ENCODE measurements at places on chromosomes 3 and 15. TPM values are rescaled to one million over a fixed set of nuclear protein-coding genes. Genes with fewer than 3 reads are reported as not detected.

GRCh38 chr3:113225286-113225685 is 13.9 kb downstream of the BOC start:
- no peak overlapping the region for H3K4me3 ChIP-seq
- DNase-seq: no peak
- no peak overlapping the region for H3K27ac ChIP-seq

- peak overlapping the region; percentile 69 for H3K4me3 ChIP-seq
- H3K27ac ChIP-seq: peak overlapping the region; percentile 62
- peaks cover 43% of the 10 kb centered on the region for H3K4me1 ChIP-seq
- H3K27me3 ChIP-seq: no peaks in the 10 kb centered on the region
- peak; percentile 80 for DNase-seq
- no peaks in the 10 kb centered on the region for H3K36me3 ChIP-seq
Observed at GRCh38 chr3:33658991-33659848, 58.8 kb downstream of the CLASP2 start.

GRCh38 chr3:95311272-95311671 is 1248.4 kb downstream of the NSUN3 start:
- no peaks in the 10 kb centered on the region for H3K27me3 ChIP-seq
- no peak overlapping the region for H3K27ac ChIP-seq
- H3K4me3 ChIP-seq: no peak overlapping the region
- no peaks in the 10 kb centered on the region for H3K36me3 ChIP-seq
- DNase-seq: no peak
- H3K4me1 ChIP-seq: no peaks in the 10 kb centered on the region

DNA sequence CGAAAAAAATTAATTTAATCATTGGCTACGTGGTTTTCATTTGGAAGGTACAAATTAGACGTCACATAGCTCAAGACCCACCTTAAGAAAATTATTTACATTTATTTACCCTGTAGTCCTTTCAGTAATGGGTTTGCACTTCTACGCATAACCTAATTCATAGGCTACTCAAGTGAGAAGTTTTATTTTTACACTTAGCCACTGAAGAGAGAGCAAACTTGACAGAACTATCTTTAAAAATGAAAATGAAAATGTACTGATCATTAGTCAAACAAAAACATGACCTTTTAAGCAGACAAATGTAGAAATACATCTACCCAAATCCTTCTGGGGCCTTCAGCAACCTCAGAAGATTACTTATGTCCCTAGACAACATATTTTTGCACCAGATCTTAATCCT is 269.4 kb upstream of the TTC14 start:
- no peaks in the 10 kb centered on the region for H3K36me3 ChIP-seq
- no peak overlapping the region for H3K27ac ChIP-seq
- no peaks in the 10 kb centered on the region for H3K4me1 ChIP-seq
- H3K27me3 ChIP-seq: no peaks in the 10 kb centered on the region
- no peak for DNase-seq
- H3K4me3 ChIP-seq: no peak overlapping the region

GRCh38 chr15:74369756-74370155 is 2.3 kb upstream of the CYP11A1 start:
- H3K4me1 ChIP-seq: 0 out of 2 replicates have a peak, but pooled peaks cover 3% of the 10 kb centered on the region
- no peaks in the 10 kb centered on the region for H3K36me3 ChIP-seq
- no peaks in the 10 kb centered on the region for H3K27me3 ChIP-seq
- no peak for DNase-seq
- no peak overlapping the region for H3K4me3 ChIP-seq

GRCh38 chr3:48013288-48013980 is 2.8 kb downstream of the MAP4 start:
- peak overlapping the region; percentile 49 for H3K27ac ChIP-seq
- peaks cover 63% of the 10 kb centered on the region for H3K4me1 ChIP-seq
- no peaks in the 10 kb centered on the region for H3K27me3 ChIP-seq
- H3K36me3 ChIP-seq: no peaks in the 10 kb centered on the region
- DNase-seq: peak; percentile 88

DNA sequence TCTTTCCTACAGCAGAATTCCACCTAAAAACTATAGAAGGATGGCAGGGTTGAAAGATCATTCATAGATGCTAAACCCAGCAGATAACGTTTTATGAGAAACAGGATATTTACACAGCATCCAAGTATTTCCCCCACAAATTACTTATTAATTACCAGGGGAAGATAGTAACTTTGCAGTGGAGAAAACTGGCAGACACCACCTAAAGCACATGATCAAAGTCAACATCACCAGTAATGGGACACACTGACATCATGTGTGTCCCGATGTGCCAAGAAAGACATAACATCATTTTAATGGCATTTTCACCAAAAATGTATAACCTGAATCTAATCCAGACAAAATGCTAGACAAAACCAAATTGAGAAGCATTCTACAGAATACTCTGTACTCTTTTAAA is 220.4 kb upstream of the THBS1 start:
- H3K27ac ChIP-seq: peak overlapping the region; percentile 85
- DNase-seq: peak; percentile 34
- H3K4me3 ChIP-seq: no peak overlapping the region
- no peaks in the 10 kb centered on the region for H3K27me3 ChIP-seq

DNA sequence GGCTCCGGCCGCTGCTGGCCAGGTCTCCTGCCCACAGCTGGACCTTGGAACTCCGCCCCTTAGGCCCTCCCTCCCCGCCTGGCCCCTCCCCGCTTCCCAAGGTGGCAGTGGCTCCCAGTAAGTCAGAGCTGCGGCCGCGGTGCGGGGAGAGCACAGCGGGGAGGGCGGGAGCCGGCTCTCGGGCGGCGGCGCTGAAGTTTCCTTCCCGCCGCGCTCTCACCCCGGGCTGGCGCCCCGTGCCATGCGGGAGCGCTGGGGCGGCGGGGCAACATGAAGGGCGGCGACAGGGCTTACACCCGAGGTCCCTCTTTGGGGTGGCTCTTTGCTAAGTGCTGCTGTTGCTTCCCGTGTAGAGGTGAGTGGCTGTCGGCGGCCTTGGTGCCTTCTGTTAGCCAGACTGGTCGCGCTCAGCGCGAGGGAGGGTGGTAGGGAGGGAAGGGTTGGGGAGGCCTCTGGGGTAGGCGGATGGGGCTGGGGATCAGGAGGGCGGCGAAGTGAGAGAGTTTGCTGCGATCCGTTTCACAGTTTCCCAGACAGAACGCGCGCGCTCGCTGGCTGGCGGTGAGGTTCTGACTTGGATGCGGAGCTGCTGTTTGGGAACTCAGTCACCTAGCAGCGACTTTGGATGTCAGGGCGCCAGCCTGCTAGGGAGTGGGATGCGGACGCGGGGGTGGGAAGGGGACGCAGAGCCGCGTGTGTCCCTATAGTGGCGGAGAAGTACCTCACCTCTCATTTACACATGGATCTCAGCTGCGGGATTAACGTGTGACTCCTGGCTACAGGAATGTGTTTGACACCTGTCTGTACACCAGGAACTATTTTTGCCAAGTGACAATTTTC is 145.5 kb upstream of the UMPS start:
- no peak overlapping the region for H3K27ac ChIP-seq
- peak overlapping the region; percentile 71 for H3K4me3 ChIP-seq
- peak; percentile 58 for DNase-seq
- H3K27me3 ChIP-seq: peaks cover 49% of the 10 kb centered on the region

GRCh38 chr3:109355625-109356441 is 18.5 kb upstream of the DPPA4 start:
- H3K4me3 ChIP-seq: no peak overlapping the region
- no peaks in the 10 kb centered on the region for H3K36me3 ChIP-seq
- H3K4me1 ChIP-seq: no peaks in the 10 kb centered on the region
- no peaks in the 10 kb centered on the region for H3K27me3 ChIP-seq
- DNase-seq: no peak

GRCh38 chr15:43208052-43209002 is 12.5 kb downstream of the EPB42 start:
- H3K4me3 ChIP-seq: no peak overlapping the region
- H3K27me3 ChIP-seq: peaks cover 32% of the 10 kb centered on the region
- DNase-seq: no peak
- no peaks in the 10 kb centered on the region for H3K4me1 ChIP-seq

DNA sequence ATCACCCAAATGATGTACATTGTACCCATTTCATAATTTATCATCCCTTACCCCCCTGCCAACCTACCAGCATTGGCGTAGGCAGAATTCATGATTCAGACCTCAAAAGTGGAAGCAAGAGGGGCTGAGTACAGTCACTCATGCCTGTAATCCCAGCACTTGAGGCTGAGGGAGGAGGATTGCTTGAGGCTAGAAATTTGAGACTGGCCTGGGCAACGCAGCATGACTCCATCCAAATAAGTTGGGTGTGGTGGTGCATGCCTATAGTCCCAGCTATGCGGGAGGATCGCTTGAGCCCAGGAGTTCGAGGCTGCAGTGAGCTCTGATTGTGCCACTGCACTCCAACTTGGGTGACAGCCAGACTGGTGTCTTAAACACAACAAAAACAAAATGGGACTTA is 10.4 kb downstream of the TTC14 start:
- no peaks in the 10 kb centered on the region for H3K27me3 ChIP-seq
- peaks cover 57% of the 10 kb centered on the region for H3K36me3 ChIP-seq
- no peak overlapping the region for H3K27ac ChIP-seq
- no peak for DNase-seq

GRCh38 chr15:83283138-83283812 is 1.2 kb downstream of the BNC1 start:
- DNase-seq: peak; percentile 79
- H3K4me3 ChIP-seq: peak overlapping the region; percentile 78
- peak overlapping the region; percentile 74 for H3K27ac ChIP-seq
- H3K36me3 ChIP-seq: no peaks in the 10 kb centered on the region

GRCh38 chr15:49110158-49110944 is 45.0 kb downstream of the COPS2 start:
- DNase-seq: no peak
- no peaks in the 10 kb centered on the region for H3K27me3 ChIP-seq

DNA sequence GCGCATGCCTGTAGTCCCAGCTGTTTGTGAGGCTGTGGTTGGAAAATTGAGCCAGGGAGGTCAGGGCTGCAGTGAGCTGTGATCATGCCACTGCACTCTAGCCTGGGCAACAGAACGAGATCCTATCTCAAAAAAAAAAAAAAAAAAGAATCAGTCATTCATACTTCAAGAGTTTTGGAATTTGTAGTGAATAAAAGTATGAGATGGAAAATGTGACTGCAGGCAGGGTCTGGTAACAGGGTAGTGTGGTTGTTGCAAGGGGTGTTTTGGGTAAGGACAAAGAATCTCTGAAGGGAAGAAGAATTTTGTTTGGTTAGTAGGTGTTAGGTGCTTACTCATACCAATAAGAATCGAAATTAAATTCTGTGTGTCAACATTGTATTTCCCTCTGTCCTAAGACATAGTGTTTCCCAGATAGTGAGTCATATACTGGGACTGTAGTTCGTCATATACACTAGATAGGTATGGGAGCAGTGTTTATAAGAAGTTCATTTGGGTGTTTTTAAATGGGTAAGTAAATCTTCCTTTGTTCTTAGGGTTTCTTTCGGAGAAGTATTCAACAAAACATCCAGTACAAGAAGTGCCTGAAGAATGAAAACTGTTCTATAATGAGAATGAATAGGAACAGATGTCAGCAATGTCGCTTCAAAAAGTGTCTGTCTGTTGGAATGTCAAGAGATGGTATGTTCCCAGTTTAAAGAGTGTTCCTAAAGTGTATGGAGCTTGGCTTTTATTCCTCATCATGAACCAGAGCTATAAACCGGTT is 14.2 kb downstream of the NR1D2 start:
- H3K4me3 ChIP-seq: no peak overlapping the region
- peak; percentile 89 for DNase-seq
- H3K36me3 ChIP-seq: peaks cover 25% of the 10 kb centered on the region
- H3K27ac ChIP-seq: peak overlapping the region; percentile 79
- H3K27me3 ChIP-seq: no peaks in the 10 kb centered on the region
- peaks cover 27% of the 10 kb centered on the region for H3K4me1 ChIP-seq

GRCh38 chr15:90637693-90638092 is 79.5 kb upstream of the BLM start:
- H3K27me3 ChIP-seq: no peaks in the 10 kb centered on the region
- peaks cover 25% of the 10 kb centered on the region for H3K36me3 ChIP-seq
- H3K4me1 ChIP-seq: no peaks in the 10 kb centered on the region

GRCh38 chr15:77839970-77840905 is 207.5 kb upstream of the LINGO1 start:
- no peak overlapping the region for H3K4me3 ChIP-seq
- no peak for DNase-seq
- H3K27ac ChIP-seq: no peak overlapping the region
- no peaks in the 10 kb centered on the region for H3K36me3 ChIP-seq

GRCh38 chr3:36776436-36776835 is 12.1 kb upstream of the DCLK3 start:
- DNase-seq: peak; percentile 17
- H3K4me3 ChIP-seq: no peak overlapping the region
- H3K4me1 ChIP-seq: no peaks in the 10 kb centered on the region
- no peaks in the 10 kb centered on the region for H3K27me3 ChIP-seq

DNA sequence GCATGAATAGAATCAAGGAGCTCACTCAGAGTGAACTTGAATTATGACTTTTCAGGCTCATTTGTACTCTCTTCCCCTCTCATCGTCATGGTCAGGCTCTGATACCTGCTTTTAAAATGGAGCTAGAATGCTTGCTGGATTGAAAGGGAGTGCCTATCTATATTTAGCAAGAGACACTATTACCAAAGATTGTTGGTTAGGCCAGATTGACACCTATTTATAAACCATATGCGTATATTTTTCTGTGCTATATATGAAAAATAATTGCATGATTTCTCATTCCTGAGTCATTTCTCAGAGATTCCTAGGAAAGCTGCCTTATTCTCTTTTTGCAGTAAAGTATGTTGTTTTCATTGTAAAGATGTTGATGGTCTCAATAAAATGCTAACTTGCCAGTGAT is 9.6 kb downstream of the CCNDBP1 start:
- no peaks in the 10 kb centered on the region for H3K27me3 ChIP-seq
- no peak overlapping the region for H3K4me3 ChIP-seq
- no peak overlapping the region for H3K27ac ChIP-seq
- DNase-seq: no peak

GRCh38 chr15:23806980-23807379 is 119.9 kb upstream of the NDN start:
- no peaks in the 10 kb centered on the region for H3K36me3 ChIP-seq
- H3K27ac ChIP-seq: no peak overlapping the region
- H3K27me3 ChIP-seq: no peaks in the 10 kb centered on the region
- H3K4me1 ChIP-seq: no peaks in the 10 kb centered on the region
- H3K4me3 ChIP-seq: no peak overlapping the region
- no peak for DNase-seq

GRCh38 chr3:136667081-136667480 is 85.1 kb downstream of the STAG1 start:
- no peaks in the 10 kb centered on the region for H3K36me3 ChIP-seq
- H3K27me3 ChIP-seq: no peaks in the 10 kb centered on the region
- DNase-seq: peak; percentile 16
- H3K27ac ChIP-seq: no peak overlapping the region

Gene REC114
- not detected for total RNA-seq

Gene LTF
- not detected for total RNA-seq

Gene CLDN16
- total RNA-seq: 0.11 TPM

Gene SLC35A5
- total RNA-seq: 53.0 TPM

Gene TF
- total RNA-seq: not detected

Gene HRG
- total RNA-seq: not detected

Gene GRAMD1C
- 19.9 TPM for total RNA-seq

Gene UBA7
- 35.7 TPM for total RNA-seq

Gene GPR149
- total RNA-seq: not detected

Gene CYP8B1
- not detected for total RNA-seq

Gene SAMMSON
- not detected for total RNA-seq

Gene SNAP23
- total RNA-seq: 47.4 TPM

Gene SLC28A1
- not detected for total RNA-seq

Gene HYAL3
- 3.0 TPM for total RNA-seq
